ENCODE measurements at places on chromosomes 3 and 15. TPM values are rescaled to one million over a fixed set of nuclear protein-coding genes. Genes with fewer than 3 reads are reported as not detected.

C3orf20 gene
- not detected for total RNA-seq

MUC20 gene
- 0.33 TPM for total RNA-seq

PLAAT1 gene
- total RNA-seq: 5.6 TPM

TNFAIP8L3 gene
- 0.31 TPM for total RNA-seq

- no peaks in the 10 kb centered on the region for H3K4me1 ChIP-seq
- H3K27ac ChIP-seq: no peak overlapping the region
- H3K4me3 ChIP-seq: no peak overlapping the region
- DNase-seq: no peak
- no peaks in the 10 kb centered on the region for H3K27me3 ChIP-seq
Observed at GRCh38 chr15:52336529-52336928, 40.9 kb upstream of the MYO5C start.

- H3K36me3 ChIP-seq: peaks cover 6% of the 10 kb centered on the region
- DNase-seq: no peak
- H3K27ac ChIP-seq: no peak overlapping the region
- no peaks in the 10 kb centered on the region for H3K4me1 ChIP-seq
- H3K27me3 ChIP-seq: no peaks in the 10 kb centered on the region
Observed at GRCh38 chr3:146033950-146034349, 127.0 kb downstream of the PLOD2 start.

- no peaks in the 10 kb centered on the region for H3K27me3 ChIP-seq
- no peaks in the 10 kb centered on the region for H3K36me3 ChIP-seq
- no peak overlapping the region for H3K27ac ChIP-seq
- H3K4me3 ChIP-seq: no peak overlapping the region
- H3K4me1 ChIP-seq: no peaks in the 10 kb centered on the region
Observed at GRCh38 chr3:36813305-36813704, 49.0 kb upstream of the DCLK3 start.

- H3K4me3 ChIP-seq: no peak overlapping the region
- no peaks in the 10 kb centered on the region for H3K27me3 ChIP-seq
- peaks cover 10% of the 10 kb centered on the region for H3K36me3 ChIP-seq
Observed at GRCh38 chr3:170056710-170057454, 19.1 kb downstream of the GPR160 start.
